ENCODE measurements at places on chromosomes 12 and 14. TPM values are rescaled to one million over a fixed set of nuclear protein-coding genes. Genes with fewer than 3 reads are reported as not detected.

The MSI1 gene
- 0.57 TPM for total RNA-seq

The TTC5 gene
- total RNA-seq = 15.2 TPM

The ADAMTS20 gene
- total RNA-seq = not detected

The KLRC1 gene
- total RNA-seq = 0.21 TPM

The PLEKHA5 gene
- 0.69 TPM for total RNA-seq

The ERP27 gene
- total RNA-seq = 1.2 TPM

The CLEC4C gene
- total RNA-seq = not detected

The TAS2R43 gene
- not detected for total RNA-seq

The RIMBP2 gene
- not detected for total RNA-seq

DNA sequence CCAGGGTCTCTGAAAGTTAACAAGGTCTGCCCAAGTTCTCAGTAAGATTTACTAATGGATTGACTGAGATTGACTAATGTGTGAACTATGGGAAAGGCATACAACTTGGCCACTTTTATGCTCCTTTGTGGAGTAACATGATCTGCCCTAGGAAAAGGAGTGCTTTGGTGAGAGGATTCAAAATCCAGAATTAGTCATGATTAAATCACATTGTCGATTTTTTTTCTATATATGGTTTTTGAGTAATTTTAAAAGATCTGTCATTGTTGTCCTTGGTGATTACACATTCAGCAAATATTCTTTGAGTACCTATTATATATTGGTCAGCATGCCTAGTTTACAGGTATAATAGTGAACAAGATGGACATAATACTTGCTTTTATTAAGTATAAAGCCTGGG, 147.7 kb upstream of the SYT10 start:
- no peak overlapping the region for H3K27ac ChIP-seq
- no peak overlapping the region for H3K4me3 ChIP-seq
- no peaks in the 10 kb centered on the region for H3K4me1 ChIP-seq
- no peak for DNase-seq
- peaks cover 2% of the 10 kb centered on the region for H3K27me3 ChIP-seq

- H3K27ac ChIP-seq = no peak overlapping the region
- DNase-seq = no peak
- peaks cover 5% of the 10 kb centered on the region for H3K27me3 ChIP-seq
- H3K4me3 ChIP-seq = no peak overlapping the region
- no peaks in the 10 kb centered on the region for H3K4me1 ChIP-seq
Measured at GRCh38 chr12:13595536-13596443, 385.6 kb downstream of the GRIN2B start.

- H3K4me1 ChIP-seq = peaks cover 29% of the 10 kb centered on the region
- H3K4me3 ChIP-seq = no peak overlapping the region
- DNase-seq = peak; percentile 90
- H3K27me3 ChIP-seq = no peaks in the 10 kb centered on the region
Measured at GRCh38 chr12:49644620-49644994, 21.2 kb downstream of the PRPF40B start.

DNA sequence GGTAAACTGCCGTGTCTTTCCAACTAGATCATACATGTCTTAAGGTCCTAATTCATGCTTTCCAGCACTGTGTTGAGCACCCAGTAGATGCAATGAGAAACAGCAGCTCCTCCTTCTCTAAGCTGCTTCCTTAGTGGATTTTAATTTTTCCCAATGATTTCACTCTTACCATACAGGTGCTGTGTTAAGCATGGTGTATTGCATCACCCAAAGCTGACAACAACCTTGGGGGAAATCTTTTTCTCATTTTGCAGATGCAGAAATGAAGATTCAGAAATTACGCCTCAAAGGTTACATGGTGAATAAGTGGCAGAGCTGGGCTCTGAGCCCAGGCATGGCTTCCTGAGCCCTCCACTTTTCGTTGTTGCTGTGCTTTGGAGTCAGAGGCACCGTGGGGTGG, 75.6 kb downstream of the NEDD1 start:
- peaks cover 10% of the 10 kb centered on the region for H3K27me3 ChIP-seq
- no peak overlapping the region for H3K27ac ChIP-seq
- H3K4me3 ChIP-seq = no peak overlapping the region
- no peak for DNase-seq
- no peaks in the 10 kb centered on the region for H3K36me3 ChIP-seq
- peaks cover 6% of the 10 kb centered on the region for H3K4me1 ChIP-seq

GRCh38 chr12:64609536-64610078, 688 bp upstream of the RASSF3 start:
- peak overlapping the region; percentile 94 for H3K27ac ChIP-seq
- no peaks in the 10 kb centered on the region for H3K27me3 ChIP-seq
- peaks cover 37% of the 10 kb centered on the region for H3K4me1 ChIP-seq
- no peak for DNase-seq
- H3K4me3 ChIP-seq = peak overlapping the region; percentile 87
- peaks cover 15% of the 10 kb centered on the region for H3K36me3 ChIP-seq

DNA sequence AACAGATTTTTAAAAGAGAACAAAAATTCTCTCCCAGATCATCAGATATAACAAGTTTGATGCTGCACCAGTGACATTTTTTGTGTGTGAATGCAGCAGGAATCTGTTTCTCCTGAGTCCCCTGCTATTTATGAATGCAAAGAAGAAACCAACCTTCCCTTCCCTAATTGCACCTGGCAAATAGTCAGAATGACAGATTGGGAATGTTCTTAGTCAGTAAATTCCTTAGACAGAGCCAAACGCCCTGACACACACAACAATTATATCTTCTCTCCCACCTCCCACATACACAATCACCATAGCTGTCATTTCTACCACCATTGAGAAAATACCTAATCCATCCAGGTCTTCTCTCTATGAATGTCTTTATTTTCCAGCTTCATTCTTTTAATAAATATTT, 174.4 kb downstream of the ALG10B start:
- no peaks in the 10 kb centered on the region for H3K27me3 ChIP-seq
- H3K4me3 ChIP-seq = no peak overlapping the region
- DNase-seq = no peak
- no peak overlapping the region for H3K27ac ChIP-seq
- no peaks in the 10 kb centered on the region for H3K36me3 ChIP-seq
- no peaks in the 10 kb centered on the region for H3K4me1 ChIP-seq

DNA sequence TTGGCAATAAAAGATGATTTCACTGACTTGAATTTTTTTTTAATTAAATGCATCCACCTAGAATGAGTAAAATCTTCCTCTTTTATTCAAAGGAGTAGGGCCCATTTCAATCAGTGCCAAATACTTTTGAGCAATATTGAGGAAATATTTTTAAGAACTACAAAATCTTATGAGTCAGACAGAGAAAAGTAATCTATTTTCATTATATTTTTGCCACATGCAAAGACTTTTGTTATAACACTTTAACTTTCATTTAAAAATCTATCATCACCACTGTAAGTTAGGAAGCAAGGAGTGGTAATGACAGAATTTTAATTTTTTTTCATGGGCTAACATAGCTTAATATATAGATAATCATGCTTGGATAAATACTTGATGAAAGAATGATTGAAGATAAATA, 345.2 kb upstream of the KITLG start:
- DNase-seq = no peak
- no peaks in the 10 kb centered on the region for H3K36me3 ChIP-seq
- H3K4me3 ChIP-seq = no peak overlapping the region
- H3K27me3 ChIP-seq = no peaks in the 10 kb centered on the region

DNA sequence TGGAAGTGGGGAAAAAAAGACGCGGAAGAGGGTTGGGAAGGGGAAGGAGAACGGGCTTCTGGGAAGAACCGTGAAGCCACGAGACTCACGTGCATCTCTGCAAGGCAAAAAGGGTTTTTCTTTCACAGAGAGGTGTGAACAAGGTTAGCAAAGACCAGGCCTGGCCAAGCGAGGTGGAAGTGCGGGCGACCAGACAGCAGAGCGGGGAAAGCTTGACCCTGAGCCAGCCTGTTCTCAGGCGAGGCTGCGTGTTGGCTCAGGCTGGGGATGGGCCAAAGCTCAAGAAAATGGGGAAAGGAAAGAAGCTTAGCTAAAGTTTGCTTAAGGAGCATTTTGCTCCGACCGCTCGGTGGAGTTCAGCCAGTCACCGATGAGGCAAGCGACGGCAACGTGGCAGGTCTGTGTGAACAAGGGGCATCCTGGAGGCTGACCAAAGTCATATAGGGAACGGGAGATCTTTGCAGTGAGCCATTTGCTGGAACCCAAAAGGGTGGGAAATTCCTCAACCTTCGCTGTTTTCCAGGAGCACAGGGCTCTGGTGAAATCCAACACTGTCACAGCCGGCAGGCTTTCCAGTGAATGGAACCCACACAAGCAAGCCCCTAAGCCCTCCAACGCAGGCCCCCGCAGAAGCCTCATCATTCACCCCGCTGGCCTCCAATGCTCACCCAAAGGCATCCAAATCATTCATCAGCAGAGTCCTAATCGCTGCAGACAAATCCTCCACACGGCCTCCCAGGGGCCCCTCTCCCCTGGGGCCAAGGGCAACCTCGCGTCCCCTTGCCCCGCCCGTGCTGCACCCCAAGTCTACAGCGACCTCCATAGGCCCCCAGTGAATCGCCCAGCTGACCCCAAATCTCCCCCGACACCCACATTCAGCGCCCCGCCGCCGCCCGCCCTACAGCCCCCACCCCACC, 754 bp downstream of the ZNF605 start:
- H3K27ac ChIP-seq = peak overlapping the region; percentile 76
- H3K4me3 ChIP-seq = peak overlapping the region; percentile 89
- peaks cover 20% of the 10 kb centered on the region for H3K4me1 ChIP-seq
- H3K36me3 ChIP-seq = peaks cover 19% of the 10 kb centered on the region

- H3K4me3 ChIP-seq = no peak overlapping the region
- H3K4me1 ChIP-seq = no peaks in the 10 kb centered on the region
- no peaks in the 10 kb centered on the region for H3K36me3 ChIP-seq
- no peaks in the 10 kb centered on the region for H3K27me3 ChIP-seq
- no peak overlapping the region for H3K27ac ChIP-seq
Measured at GRCh38 chr12:83389237-83389996, 702.7 kb downstream of the TMTC2 start.

DNA sequence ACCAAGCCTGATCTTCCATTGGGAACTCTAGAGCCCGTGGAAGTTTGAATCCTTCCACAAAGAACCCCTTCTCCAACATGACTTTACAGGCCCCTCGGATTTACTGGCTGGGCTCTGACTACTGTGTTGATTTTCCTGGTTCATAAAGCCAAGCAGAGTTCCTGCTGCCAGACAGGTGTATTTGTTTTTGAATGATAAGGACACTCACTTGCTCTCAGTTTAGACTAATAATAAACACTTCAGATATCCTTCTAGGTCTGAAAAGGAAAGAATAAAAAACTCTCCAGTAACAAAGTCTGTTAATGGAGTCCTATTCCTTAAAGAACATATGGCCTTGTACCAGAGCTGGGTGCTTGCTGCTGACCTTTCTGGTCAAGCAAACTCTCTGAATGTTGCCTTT, 31.0 kb downstream of the SIX1 start:
- H3K27ac ChIP-seq = no peak overlapping the region
- no peaks in the 10 kb centered on the region for H3K36me3 ChIP-seq
- H3K4me1 ChIP-seq = no peaks in the 10 kb centered on the region
- no peak for DNase-seq

- H3K36me3 ChIP-seq = no peaks in the 10 kb centered on the region
- H3K4me3 ChIP-seq = no peak overlapping the region
- no peak for DNase-seq
- peaks cover 6% of the 10 kb centered on the region for H3K27me3 ChIP-seq
- H3K27ac ChIP-seq = no peak overlapping the region
Measured at GRCh38 chr12:3295646-3296408, 195.2 kb upstream of the PRMT8 start.

- no peak overlapping the region for H3K27ac ChIP-seq
- H3K4me1 ChIP-seq = peaks cover 4% of the 10 kb centered on the region
- DNase-seq = no peak
- no peak overlapping the region for H3K4me3 ChIP-seq
- no peaks in the 10 kb centered on the region for H3K27me3 ChIP-seq
Measured at GRCh38 chr12:80056232-80056631, 43.1 kb upstream of the OTOGL start.

DNA sequence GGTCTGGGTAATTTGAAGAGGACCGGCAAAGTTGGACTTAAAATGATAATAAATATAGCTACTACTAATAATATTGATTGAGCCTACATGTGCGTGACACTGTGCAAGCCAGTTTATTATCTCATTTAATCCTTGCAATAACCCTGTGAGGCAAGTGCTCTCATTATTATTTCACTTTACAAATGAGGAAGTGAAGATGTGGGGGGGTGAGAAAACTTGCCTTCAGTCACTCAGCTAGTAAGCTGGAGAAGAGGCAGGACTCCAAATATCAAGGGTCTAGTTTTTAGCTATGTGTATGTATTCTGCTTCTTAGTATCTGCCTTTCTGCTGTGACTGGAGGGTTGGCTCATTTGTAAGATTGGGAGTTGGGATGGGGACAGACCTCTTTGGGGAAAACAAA, 39.2 kb downstream of the NPAS3 start:
- DNase-seq = no peak
- H3K27me3 ChIP-seq = peaks cover 2% of the 10 kb centered on the region
- H3K27ac ChIP-seq = no peak overlapping the region
- no peaks in the 10 kb centered on the region for H3K4me1 ChIP-seq
- no peaks in the 10 kb centered on the region for H3K36me3 ChIP-seq
- no peak overlapping the region for H3K4me3 ChIP-seq

Data from activated naive CD4-positive, alpha-beta T cell treated with anti-CD3 and anti-CD28 coated beads for 36 hours (primary cell).